ENCODE measurements at places on chromosomes 12 and 14. TPM values are rescaled to one million over a fixed set of nuclear protein-coding genes. Genes with fewer than 3 reads are reported as not detected.

GRCh38 chr14:98176892-98177291, 1095.1 kb downstream of the BCL11B start:
- no peak for DNase-seq

DNA sequence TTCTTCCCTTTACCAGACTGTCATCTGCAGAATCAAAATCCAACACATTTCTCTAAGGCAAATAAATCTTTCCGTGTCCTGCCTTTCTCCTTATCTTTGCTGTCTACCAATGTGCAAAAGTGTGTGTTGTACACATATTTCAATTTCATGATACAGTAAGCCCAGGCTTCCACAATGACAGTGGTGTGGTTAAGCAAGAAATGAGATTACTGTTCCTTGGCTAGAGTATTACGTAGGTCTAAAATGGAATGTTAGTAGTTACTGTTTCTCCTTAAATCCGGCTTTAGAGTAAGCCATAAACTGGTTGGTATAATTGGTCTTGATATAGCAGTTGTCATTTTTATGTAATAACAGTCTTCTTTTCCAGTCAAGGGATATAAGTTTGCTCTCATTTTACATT, 82.0 kb downstream of the ACSS3 start:
- no peak for DNase-seq

DNA sequence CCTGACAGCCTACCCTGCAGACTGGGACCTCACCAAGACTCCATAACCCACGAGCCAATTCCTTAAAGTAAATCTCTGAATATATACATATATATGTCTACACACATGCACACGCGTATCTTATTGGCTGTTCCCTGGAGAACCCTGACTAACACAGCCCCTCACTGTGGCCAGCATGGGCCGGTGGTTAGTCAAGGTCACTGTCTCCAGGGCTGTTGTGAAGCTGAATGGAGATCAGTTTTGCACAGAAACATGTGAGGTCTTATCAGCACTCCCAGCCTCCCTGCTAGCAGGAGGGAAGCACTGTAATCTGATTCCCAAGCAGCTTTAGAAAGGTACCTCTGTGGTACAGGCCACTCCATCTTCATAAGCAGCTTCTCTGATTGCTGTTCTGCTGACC, 46.6 kb upstream of the PLEKHG6 start:
- DNase-seq, result no peak

- DNase-seq, result no peak
Observed at GRCh38 chr12:85390266-85390665, 110.2 kb downstream of the ALX1 start.

The MIPOL1 gene
- total RNA-seq, result 7.0 TPM

The ZFHX2 gene
- 2.2 TPM for total RNA-seq

The KRT4 gene
- not detected for total RNA-seq

GRCh38 chr12:80118565-80119324, 19.4 kb downstream of the OTOGL start:
- no peak for DNase-seq

GRCh38 chr12:111643427-111643826, 42.3 kb downstream of the BRAP start:
- DNase-seq, result no peak

DNA sequence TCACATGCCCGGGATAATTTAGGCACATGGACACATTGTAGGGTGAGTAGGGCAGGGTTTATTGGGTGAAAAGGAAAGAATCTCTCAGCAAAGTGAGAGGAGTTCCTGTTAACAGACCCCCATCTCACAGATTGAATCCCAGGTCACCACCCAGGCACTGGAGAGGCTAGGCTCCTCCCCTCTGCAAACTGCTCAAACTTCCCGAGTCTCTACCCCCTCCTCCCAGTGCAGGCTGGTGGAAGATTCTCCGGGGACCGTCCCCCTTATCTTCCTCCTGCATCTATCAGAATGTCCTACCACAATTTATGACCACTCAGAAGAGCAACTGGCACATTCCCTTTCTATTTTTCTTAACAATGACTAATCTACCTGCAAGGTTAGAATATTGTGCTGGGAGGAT, 126.0 kb downstream of the NTF3 start:
- DNase-seq, result peak; percentile 64

The GPX2 gene
- 0.63 TPM for total RNA-seq

The RASSF9 gene
- total RNA-seq, result 0.87 TPM

- no peak for DNase-seq
Observed at GRCh38 chr12:71746974-71747611, 7.6 kb upstream of the RAB21 start.

GRCh38 chr12:69915964-69916363, 90.9 kb downstream of the MYRFL start:
- DNase-seq, result no peak

- DNase-seq, result no peak
Observed at GRCh38 chr12:27747111-27747820, 32.8 kb upstream of the KLHL42 start.

The PLEK2 gene
- total RNA-seq, result not detected

The SIX6 gene
- total RNA-seq, result 0.07 TPM

The STON2 gene
- total RNA-seq, result 28.5 TPM

The CLEC12A gene
- not detected for total RNA-seq

The GRIN2B gene
- total RNA-seq, result 0.10 TPM

DNA sequence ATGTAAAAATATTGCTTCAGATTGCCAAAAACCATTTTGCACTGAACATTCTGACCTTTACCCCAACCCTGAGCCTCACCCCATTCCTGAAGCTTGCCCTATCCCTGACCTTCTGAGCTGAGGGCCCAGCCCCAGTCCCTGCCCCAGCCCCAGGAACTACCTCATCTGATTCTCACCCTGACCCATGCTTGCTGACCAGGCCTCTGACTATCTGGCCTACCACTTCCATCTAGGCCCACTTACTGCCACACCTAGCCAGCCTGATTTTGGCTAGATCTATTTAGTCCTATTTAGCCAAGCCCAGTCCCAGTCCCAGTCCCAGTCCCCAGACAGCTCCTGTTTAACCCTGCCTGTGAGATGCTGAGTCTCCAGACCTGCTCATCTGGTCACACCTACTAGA, 33.6 kb downstream of the OR10P1 start:
- DNase-seq, result no peak

The RIMBP2 gene
- 1.2 TPM for total RNA-seq

GRCh38 chr12:93678779-93679178, 1.6 kb downstream of the CRADD start:
- DNase-seq, result no peak

- no peak for DNase-seq
Observed at GRCh38 chr14:34387974-34388516, 74.0 kb downstream of the SPTSSA start.

The PRIMA1 gene
- 1.6 TPM for total RNA-seq

The TAS2R42 gene
- not detected for total RNA-seq

DNA sequence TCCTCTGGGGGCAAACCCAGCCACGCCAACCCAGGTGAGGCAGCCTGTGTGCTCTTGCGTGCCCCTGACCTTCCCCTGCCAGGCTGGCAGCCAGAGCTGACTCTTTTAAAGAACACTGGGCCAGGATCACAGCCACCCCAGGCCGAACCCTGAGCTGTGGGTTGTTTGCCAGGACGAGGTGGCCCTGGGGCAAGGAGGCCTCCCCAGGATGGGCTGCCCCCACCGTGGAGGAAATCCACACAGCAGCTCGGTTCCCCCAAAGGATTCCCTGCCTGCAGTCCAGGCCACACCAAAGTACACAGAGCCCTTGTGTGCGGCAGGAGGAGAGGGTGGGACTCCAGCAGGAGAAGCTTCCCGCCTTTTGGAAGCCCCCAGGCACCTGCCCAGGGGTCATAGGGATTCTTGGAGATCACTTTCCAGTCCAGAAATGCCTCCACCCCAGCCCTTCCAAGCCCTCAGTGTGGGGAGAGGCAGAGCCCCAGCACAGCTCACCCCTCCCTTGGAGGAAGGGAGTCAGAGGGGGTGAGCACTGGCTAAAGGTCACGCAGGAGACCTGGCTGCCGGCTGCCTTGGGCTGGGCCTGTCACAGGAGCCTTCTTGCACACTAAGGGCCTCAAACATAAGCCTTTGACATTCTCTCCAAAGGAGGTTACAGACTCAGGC, 115.6 kb downstream of the CALM1 start:
- peak; percentile 56 for DNase-seq

- DNase-seq, result no peak
Observed at GRCh38 chr12:66555113-66555512, 123.8 kb downstream of the GRIP1 start.

GRCh38 chr12:92185052-92185451, 39.4 kb upstream of the BTG1 start:
- no peak for DNase-seq

The KRT2 gene
- total RNA-seq, result not detected

The KRT1 gene
- not detected for total RNA-seq

DNA sequence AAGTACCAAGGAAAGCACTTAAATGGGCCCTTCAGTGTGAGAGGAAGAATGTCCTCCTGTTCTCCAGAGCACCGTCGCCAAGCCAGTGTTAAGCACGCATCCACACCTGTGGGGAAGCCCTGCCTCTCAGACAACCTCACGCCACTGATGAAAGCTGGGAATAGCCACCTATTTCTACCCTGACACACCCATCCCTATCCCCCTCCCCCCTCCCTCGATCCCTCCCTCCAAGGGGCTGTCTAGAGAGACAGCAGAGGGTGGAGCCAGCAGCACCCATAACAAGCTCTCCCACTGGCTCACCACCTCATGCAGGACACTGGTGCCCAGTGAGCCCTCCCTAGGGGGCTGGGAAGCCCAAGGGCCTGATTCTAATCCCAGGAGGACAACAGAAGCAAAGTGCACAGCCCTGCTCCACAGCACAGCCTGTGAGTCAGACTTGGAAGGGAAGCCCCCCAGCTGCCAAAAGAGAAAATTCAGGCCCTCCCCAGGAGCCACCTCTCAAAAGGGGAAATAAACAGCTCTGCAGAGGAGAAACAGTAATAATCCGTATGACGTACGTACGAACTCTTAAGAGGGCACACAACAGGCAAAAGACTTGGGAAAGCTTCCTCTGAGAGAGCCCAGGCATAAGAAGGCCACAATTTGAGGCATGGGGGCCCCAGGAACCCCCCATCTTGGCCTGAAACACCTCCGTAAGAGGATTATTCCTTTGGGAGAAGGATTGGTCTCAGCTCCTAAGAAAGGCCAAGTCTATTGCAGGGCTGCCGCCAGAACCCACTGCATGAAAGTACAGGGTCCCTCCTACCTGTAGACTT, 7.8 kb downstream of the PITPNM2 start:
- no peak for DNase-seq

The ST8SIA1 gene
- 1.7 TPM for total RNA-seq

- no peak for DNase-seq
Observed at GRCh38 chr14:24137529-24138395, 1.8 kb downstream of the PSME1 start.

The TMEM30B gene
- total RNA-seq, result 1.1 TPM

DNA sequence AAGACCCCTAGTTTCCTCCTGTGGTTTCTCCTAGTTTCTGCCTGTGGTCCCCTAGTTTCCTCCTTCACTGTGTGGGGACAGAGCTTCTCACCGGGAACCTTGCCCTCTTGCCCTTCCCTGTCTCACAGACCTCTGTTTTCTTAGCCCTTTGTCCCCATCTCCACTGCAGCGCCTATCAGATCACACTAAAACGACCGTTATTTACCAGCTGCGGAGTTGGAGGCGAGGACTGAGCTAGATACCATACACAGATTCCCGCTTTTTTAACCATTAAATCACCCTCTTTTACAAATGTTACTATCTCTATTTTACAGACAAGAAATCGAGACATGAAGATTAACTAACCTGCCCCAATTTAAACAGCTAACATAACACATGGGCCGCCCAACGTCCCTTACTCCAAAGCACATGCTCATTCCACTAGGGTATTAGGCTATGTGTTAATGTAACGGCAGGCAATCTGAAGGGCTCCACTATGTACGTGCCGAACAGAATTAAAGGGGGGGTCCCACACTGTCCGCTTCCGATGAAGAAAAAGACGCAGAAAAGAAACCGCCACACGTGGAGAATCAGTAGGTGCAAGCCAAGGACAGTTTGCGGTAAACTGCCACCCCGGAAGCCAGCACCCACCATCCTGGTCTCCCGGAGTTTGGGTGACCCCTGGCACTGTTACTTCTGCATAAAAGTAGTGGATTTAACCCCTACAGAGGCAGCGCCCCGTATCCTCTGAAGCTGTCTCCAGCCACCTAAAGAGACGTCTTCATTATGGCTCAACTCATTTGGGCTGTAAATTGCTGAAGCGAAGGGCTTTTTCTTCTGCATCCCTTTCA, 1.9 kb upstream of the FKBP4 start:
- DNase-seq, result no peak

- DNase-seq, result no peak
Observed at GRCh38 chr14:79325071-79325470, 886.2 kb downstream of the DIO2 start.

The ART4 gene
- not detected for total RNA-seq

DNA sequence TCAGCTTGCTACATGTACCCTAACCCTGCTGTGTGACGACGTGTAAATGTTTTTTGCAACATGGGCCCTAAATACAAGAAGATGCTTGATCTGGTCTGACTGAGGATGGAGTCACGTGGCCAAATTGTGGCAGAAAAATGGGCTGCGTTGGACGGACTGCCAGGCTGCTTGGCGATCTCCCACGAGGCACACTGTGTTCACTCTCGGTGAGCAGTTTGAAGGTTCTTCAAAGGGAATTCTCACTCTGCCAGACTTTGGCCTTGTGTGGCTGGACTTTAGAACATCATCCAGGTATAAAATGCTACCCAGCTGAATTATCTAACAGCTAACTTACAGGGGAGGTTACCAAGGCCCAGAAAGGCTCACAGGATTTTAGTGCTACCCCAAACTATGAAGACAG, 85.1 kb downstream of the KDM2B start:
- DNase-seq, result no peak

DNA sequence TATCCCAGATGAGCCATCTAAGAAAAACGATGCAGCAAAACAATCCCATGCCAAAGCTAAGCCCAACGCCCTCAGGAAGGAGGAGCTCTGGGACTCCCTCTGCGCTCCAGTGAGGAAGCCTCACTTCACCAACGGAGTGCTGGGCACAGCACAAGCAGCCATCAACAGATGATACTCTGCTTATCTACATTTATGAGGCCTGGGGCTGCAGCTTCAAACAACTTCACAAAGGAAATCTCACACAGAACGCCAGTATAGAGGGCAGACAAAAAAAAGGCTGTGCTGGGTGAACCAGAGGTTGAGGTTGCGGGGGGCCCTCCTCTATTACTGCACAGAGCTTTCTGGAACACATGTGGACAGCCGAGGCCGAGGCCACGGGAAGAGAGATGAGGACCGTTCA, 34.9 kb upstream of the GPR68 start:
- DNase-seq, result no peak

DNA sequence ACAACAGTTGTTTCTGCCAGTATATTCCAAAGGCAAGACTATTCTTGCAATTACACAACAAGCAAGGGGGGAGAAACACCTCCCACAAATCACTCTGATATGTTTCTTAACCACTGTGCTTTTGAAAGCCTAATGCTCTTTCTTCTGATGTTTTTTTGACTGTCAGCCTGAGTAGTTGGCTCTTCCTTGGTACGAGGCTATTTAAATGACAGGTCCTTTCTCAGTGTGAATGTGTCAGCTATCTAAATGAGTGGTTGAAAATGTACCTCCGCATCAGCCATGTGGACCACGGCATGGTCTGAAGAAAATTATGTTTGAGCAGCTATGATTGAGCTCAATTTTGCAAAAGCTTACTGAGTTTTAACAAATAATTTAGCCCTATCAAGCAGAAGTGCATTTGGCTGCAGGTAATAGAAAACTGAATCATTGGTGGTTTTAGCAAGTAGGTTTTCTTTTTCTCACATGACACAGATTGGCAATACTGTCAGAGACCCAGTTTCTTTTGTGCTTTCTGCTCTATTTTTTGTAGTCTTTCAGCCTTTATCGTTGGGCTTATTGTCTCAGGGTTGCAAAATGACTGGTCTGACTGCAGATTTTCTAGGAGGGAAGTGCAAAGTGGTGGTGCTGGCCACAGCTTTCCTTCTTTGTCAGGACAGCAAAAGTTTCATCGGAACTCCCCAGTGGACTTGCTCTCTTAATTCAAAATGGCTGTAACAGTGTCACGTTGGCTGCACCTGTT, 162.8 kb downstream of the RGS6 start:
- DNase-seq, result no peak

Measured in H7 (cell line).